ENCODE measurements at places on chromosomes 1 and 21.
A peak's percentile ranks its signal among the peaks of the same experiment; 100 is the strongest.

GRCh38 chr1:55836086-55836485 lies 620.9 kb upstream of the USP24 start:
- DNase-seq, result no peak

DNA sequence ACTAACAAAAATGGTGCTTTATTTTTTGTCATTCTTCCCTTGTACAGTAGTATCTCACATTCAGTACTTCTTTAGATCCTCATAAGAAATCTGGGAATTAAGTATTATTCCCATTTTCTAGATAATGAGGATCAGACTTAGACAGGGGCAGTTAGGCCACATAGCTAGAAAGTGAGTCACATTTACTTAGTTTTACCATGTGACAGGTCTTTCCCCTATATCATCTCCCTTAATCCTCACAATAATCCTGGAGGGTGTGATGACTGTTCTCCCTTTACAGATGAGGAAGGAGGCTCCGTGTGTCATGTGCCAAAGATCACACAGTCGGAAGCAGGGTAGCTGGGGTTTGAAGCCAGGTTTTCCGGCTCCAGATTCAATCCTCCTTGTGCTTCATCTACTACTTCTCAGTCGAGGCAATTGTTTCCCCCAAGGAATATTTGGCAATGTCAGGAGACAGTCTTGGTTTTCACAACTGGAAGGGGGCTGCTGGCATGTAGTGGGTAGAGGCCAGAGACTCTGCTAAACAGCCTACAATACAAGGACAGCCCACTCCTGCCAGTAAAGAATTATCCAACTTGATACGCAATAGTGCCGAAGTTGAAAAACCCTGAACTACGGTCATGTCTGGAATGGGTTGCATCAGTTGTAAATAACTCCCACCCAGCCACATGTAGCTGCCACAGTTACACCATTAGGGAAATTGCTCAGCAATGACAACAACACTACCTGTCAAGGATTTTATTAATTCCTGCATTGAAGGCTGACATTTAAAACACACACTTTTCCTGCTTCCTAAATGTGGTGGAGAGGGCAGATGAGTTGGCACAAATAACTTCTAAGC lies 54.5 kb downstream of the C8B start:
- DNase-seq, result no peak

DNA sequence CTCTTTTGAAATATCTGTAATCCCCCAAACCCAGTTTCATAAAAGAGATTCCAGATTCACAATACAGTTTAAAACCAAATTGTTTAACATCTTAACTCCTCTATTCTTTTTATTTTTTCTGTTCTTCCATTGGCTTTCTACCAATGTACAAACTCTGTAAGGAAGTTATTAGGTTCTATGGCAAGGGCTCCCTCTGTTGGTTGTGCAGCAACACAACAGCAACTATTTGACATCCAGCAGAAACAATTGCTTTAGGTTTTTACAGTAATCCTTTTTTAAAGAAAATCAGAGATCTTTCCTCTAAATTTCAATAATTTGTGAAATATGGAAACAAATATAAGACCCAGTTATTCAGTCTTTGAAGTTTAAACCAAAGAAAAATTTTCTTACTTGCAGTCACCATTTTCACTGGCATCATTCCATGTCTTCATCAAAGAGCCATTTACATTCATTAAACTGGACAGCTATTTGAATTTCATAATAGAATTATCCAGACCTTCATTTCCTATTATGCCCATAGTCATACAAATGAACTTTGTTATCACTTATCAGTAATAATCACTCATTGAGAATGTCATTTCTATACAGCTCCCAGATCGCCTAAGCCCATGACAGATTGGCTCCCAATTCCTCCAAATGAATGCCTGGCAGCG lies 46.5 kb upstream of the RNF11 start:
- DNase-seq, result peak; percentile 41

- DNase-seq, result peak; percentile 61
Observed at GRCh38 chr1:39105841-39106765, 80.0 kb downstream of the NDUFS5 start.

GRCh38 chr1:3365523-3366125 lies 88.8 kb upstream of the ARHGEF16 start:
- no peak for DNase-seq

DNA sequence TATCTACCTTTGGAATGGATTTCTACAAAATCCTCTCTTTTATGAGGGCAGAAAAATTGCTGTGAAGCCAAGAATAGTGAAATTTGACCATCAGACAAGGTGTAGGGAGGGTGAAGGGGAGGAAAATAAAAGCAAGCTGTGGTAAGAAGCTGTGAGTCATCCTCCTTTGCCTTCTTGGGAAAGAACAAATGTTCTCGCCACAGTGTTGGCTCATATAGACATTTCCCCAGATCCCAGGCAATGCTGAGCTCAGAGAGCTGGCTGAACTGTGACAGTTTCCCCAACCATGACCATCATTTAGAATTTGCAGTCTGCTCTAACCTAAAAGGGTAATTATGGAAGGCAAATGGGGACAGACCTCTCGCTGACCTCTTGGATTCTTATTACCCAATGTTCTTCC lies 235.4 kb downstream of the PBX1 start:
- no peak for DNase-seq

- DNase-seq, result no peak
Observed at GRCh38 chr1:177952691-177953090, 17.2 kb downstream of the SEC16B start.

DNA sequence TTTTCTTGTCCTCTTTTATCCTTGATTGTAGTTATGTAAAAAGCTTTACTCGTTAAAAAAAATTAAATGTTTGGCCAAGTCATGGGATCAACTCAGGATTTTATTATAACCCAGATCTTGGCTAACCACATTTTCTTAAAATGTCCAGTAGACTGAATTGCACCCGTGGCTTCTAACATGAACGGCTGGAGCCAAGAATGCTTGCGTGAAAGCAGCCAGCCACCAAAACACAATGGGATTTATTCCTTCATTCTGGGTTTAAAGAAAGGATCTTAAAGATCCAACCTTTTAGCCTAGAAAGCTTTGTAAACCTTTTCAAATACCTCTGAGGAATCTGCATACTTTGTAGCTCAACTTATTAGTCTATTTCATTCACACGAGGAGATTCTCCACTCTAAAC lies 404.4 kb downstream of the USP25 start:
- no peak for DNase-seq

- DNase-seq, result no peak
Observed at GRCh38 chr21:45640001-45640887, 3.3 kb upstream of the PCBP3 start.

DNA sequence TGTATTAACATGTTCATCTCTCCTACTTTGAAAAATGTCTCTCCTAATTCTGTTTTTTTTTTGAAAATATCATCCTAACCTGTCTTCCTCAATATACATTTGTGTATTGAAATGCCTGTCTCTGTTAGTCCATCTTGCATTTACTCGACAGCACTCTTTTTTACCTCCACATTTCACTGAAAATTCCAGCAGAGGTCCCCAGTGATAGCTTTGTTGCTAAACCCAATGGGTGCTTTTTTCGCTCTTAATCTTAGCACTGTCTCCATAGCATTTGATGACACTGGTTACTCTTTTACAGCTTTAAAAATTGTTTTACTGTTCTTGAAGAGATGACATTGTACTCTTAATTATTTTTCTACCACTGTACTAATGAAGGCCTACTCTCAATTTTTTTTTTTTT lies 10.8 kb downstream of the OSBPL9 start:
- no peak for DNase-seq

GRCh38 chr1:36070349-36070748 lies 13.5 kb upstream of the TEKT2 start:
- DNase-seq, result no peak

DNA sequence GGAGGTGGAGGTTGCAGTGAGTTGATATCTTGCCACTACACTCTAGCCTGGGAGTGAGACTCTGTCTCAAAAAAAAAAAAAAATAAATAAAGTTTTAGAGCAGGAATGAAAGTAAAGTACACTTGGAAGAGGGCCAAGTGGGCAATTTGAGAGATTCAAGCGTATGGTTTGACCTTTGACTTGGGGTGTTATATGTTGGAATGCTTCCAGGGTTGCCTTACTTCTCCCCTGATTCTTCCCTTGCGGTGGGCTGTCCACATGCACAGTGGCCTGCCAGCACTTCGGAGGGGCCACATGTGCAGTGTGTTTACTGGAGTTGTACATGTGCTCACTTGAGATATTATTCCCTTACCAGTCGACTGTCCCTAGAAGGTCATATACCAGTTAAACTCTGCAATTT lies 295.5 kb upstream of the PROX1 start:
- no peak for DNase-seq

GRCh38 chr1:19390901-19391595 lies 78.9 kb downstream of the SLC66A1 start:
- peak; percentile 78 for DNase-seq

DNA sequence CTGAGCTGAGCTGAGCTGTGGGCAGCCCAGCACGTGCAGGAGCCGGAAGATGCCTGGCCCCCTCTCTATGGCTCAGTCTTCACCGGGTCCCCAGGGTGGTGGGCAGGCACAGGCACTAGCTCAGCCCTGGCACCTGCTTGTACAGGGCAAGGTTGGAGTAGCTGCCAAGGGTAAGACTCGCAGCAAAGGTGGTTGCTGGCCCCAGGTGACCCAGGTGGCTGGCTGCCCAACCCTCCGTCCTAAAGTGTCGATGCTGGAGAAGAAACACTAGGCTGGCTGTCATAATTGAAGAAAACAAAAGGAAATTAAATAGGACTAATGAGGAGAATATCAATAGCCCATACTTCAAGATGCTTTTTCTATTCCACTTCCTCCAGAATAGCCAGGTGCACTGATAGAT lies 77.1 kb upstream of the ACTL8 start:
- no peak for DNase-seq

DNA sequence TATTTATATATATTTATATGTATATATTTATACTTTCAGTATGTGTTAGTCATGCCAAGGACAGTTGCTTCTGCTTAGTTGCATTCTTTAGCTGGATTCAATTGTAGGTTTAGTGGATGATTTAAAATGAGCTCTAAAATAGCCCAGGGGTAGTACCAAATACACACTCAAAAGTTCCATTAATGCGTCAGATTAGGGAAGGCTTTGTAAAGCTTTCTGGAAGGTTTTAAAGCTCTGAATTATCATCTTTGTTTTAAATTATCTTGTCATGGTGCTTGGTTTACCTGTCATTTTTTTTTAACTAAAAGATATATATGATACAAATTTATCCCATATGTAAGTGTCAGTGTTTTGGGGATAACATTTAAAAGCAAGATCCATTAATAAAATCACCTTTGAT lies 242.7 kb upstream of the ADAMTS5 start:
- DNase-seq, result no peak

GRCh38 chr1:12125422-12126355 lies 41.1 kb upstream of the TNFRSF1B start:
- no peak for DNase-seq

DNA sequence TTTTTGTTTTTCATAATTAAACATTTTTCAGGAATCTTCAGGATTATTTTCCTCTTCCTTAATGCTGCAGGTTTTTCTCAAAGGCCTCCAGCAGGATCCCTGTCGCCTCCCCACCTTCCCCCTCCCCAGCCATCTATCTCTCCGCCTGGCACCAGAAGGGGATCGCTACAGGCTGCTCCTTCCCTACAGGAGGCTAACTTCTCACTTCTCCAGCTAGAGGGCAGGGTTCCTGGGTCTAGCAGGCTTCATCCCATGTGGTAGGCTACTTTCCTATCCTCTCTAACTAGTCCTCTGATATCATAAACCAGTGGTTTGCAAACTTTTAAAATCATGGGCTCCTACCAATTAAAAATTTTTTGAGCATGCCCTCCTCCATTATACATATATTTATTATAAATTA lies 104.1 kb downstream of the KCNN3 start:
- DNase-seq, result no peak

DNA sequence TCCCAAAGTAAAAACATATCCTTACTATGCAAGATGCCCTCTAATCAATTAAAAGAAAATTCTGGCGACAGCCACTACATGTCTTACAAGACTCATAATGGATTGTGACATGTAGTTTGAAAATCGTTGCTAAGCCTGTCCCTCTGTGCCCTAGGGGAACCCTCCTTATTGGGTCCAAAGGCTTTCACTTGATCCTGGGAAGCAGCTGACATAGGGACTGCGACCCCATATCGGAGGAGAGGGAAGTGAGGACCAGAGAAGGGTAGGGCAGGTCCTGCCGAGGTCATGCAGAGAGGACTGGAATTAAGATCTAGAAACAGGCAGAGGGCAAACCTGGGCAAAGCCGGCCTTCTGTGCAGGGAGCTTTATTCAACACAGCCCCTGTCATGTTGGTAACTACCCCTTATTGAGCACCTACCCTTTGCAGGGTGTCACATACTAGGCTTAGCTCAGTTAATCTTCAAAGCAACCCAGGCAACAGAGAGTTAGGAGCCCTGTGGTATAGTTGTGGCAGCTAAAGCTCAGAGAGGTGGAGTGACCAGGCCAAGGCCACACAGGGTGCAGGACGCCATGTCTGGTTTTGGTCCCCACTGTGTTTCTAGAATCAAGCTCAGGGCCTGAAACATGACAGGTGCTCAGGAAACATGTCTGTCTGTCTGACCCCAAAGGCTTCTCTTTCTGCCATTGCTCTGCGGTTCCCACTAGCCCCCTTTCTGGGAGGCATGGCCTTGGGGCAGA lies 18.4 kb upstream of the IFNLR1 start:
- no peak for DNase-seq

GRCh38 chr1:66438062-66438461 lies 95.9 kb upstream of the SGIP1 start:
- DNase-seq, result no peak

- DNase-seq, result no peak
Observed at GRCh38 chr1:232566093-232566492, 63.8 kb downstream of the SIPA1L2 start.

- DNase-seq, result no peak
Observed at GRCh38 chr1:148309940-148310500, 157.9 kb upstream of the NBPF11 start.

- DNase-seq, result no peak
Observed at GRCh38 chr1:226268421-226269124, 40.4 kb downstream of the LIN9 start.

GRCh38 chr1:245173446-245174211 lies 18.8 kb downstream of the KIF26B start:
- no peak for DNase-seq

DNA sequence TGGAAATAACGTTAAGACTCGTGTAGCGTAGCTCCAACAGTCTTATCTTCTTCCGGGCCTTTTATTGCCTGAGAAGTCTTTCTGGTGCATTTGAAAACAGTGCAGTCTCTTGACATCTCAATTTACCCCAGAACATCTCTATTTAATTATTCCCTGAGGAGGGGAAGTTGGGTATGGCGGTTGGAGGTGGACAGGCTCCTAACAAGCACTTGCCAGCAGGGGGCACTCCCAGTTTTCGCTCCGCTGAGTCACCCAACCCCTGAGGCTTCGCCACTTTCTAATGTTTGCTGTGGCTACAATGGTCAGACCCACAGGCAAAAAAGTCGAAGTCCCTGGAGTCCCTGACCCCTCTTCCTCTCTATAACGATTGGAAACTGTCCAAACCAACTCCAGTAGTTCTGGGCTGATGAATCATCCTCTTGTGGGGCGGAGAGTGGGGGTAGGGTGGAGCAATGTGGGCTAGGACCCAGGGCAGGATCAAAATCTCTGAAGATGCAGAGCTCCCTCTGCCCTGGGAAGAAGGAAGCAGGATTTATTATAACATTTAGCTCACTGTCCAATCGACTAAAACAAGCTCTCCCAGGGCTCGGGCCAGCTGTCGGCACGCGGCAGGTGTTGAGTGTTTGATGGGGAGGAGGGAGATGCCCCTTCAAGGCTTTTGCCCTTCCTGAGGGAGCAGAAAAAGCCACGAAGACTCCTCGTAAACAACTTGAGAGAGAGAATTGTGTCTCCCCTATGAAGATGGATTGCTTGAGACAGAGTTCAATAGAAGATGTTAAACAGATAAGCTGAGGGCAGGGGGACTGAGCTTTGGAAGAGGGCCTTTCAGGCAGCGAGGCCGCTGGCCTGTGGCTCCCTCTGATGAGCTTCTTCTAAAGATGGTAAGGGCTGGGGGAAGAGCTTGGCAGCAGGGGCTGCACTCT lies 85.7 kb downstream of the BRINP2 start:
- DNase-seq, result peak; percentile 6

Data from GM19239 (cell line).